GM13976 (cell line): ENCODE measurements at places on chromosomes 2 and 18.

DNA sequence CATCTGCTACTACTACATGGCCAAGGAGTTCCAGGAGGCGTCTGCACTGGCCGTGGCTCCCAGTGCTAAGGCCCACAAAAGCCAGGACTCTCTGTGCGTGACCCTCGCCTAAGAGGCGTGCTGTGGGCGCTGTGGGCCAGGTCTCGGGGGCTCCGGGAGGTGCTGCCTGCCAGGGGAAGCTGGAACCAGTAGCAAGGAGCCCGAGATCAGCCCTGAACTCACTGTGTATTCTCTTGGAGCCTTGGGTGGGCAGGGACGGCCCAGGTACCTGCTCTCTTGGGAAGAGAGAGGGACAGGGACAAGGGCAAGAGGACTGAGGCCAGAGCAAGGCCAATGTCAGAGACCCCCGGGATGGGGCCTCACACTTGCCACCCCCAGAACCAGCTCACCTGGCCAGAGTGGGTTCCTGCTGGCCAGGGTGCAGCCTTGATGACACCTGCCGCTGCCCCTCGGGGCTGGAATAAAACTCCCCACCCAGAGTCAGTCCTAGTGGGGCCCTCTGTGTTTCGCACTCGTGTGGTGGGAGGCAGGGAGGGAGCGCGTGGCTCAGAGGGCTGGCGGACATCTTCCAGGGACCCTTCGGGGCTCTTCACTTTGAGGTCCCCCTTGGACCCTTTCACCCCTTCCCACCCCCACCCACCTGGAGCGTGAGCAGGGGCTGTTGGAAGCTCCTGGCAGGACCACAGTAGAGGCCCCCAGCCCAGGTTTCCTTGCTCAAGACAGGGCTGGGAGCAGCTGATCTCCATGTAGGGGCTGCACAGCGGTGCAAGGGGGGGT, 5.7 kb downstream of the GPR35 start:
- no peak for DNase-seq

- no peak for DNase-seq
These were observed 1.3 kb downstream of the CYTIP start for GRCh38 chr2:157442636-157443035.

DNA sequence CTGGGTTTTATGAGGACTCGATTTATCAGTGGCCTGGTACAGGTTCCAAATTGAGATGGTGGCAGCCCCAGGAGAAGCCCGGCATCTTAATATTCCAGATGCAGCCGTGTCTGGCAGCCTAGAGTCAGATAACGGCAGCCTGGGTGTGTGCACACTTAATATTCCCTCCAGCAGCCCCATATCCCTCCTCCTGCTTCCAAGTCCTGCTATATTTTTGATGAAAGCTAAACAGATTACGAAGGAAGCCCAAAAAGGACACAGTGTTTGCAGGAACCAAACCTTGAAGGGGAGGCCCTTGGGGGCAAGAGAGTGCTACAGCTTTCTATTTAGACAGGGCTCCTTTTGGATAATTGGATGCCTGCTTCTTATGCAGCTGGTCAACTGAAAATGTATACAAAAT, 25.1 kb upstream of the ALK start:
- DNase-seq = no peak

DNA sequence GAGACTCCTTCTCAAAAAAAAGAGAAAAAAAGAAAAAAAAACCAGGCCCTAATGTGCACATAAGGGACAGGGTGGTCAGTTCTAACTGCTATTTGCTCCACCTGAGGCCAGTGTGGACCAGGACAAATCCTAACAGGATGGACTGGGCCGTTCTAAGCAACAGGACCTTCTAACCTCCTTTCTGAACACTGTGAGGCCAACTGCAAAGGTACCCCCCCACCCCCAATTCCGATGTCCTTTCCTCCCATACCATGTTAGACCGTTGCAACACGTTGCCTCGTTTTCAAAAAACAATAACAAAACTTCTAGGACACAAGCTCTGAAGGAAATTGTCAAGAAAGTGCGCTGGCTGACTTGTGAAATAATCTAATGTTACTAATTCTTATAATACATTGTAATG, 1.2 kb downstream of the THAP4 start:
- DNase-seq = no peak

DNA sequence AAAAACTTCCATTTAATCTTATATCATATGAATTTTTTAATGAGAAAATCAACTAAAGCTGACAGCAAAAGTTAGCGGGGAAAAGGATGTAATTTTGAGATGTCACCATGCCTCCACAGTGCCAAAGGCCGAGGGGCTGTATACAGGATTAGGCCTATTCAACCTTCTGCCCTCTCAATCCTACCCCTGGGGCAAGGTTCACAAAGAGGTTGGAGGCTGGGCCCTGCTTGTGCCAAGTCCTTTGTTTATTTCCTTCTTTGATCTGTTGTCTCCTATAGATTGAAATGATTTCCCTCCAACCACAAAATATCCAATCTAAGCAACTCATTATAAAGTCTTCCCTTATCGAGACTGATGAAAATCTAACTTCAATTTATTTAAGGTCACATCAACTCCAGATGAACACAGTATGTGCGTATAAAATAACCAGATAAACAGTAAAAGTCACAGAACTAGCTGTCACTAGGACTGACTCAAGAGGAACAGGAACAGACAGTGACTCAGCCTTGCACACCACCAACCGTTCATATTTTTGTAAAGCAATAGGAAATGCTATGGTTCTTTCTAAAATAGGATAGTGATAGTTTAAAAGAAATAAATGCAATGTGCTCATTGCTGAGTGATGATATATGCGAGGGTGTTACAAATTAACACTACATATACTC, 95.8 kb downstream of the SLC25A12 start:
- DNase-seq = no peak

- no peak for DNase-seq
These were observed 415.5 kb downstream of the LRATD1 start for GRCh38 chr2:15048000-15048399.

GRCh38 chr2:67825476-67825875, 237.3 kb downstream of the C1D start:
- no peak for DNase-seq

DNA sequence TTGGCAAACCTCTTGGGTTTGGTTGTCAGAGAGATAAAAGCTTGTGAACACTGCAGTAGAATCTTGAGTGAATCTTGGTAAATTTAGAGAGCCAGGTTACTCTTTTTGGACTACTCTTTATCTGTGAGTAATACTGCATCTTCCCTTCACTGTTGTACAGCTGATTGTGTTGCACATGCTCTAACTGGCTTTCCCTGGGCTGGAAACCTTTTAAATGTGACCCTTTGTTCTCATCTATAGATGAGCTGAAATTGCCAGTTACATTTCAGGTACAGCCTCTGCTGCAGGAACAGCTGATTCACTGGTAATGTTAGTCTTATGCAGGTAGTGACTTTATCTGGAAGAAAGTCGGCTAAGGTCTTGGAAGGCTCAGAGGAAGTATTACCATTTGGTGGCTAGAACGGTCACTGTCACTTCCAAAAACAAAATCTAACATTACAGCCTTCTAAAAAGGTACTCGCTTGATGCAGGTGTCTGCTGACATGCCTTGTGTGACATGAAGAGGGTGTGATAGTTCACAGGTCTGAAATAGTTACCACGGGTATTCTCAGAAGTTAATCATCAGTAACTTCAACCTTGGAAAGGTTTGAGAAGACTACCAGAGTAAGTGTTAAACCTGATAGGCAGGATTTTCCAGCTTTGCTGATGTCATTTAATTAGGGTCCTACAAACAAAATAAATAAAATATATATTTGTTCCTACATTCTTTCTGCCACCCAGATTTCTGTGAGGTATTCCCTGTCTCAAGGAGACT, 851.1 kb downstream of the SLC4A3 start:
- no peak for DNase-seq
